Naive thymus-derived CD8-positive, alpha-beta T cell (primary cell): ENCODE measurements at places on chromosomes 11 and 22.

- DNase-seq, result no peak
These were observed 10.4 kb downstream of the ASCL2 start for GRCh38 chr11:2259897-2260451.

GRCh38 chr11:121553389-121553788 lies 100.6 kb upstream of the SORL1-AS1 start:
- DNase-seq, result no peak

- DNase-seq, result no peak
These were observed 6.8 kb upstream of the ACY3 start for GRCh38 chr11:67657300-67657699.

- DNase-seq, result no peak
These were observed 14.0 kb downstream of the RIC8A start for GRCh38 chr11:221539-221938.

GRCh38 chr11:36007127-36007655 lies 63.3 kb downstream of the LDLRAD3 start:
- DNase-seq, result no peak

DNA sequence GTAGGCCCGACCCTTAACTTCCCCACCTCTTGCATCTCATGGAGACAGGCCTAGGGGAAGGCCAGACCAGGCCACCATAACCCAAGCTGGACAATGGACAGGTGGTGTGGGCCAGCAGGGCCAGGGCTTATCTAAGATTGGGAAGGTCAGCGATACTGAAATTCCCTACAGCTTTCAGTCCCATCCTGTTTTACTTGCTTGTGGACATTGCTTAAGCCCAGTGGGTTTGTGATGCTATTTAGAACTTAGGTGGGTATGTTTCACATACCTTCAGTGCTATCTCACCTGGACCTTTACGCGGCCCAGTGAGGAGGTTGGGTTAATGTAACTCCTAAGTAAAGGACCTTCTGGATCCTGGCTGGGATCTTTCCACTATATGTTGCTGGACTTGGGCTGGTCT lies 1.7 kb downstream of the FADS2 start:
- DNase-seq, result no peak

- peak; percentile 11 for DNase-seq
These were observed 444.9 kb downstream of the TBC1D22A start for GRCh38 chr22:47207387-47207786.
